Activated naive CD4-positive, alpha-beta T cell treated with anti-CD3 and anti-CD28 coated beads, Interleukin-2, amount 50 U/mL, for 72 hours (primary cell): ENCODE measurements at places on chromosomes 2 and 18.

GRCh38 chr18:48852292-48852691 lies 98.5 kb downstream of the SMAD7 start:
- DNase-seq, result no peak

GRCh38 chr2:133496501-133497269 lies 71.6 kb downstream of the NCKAP5 start:
- no peak for DNase-seq

DNA sequence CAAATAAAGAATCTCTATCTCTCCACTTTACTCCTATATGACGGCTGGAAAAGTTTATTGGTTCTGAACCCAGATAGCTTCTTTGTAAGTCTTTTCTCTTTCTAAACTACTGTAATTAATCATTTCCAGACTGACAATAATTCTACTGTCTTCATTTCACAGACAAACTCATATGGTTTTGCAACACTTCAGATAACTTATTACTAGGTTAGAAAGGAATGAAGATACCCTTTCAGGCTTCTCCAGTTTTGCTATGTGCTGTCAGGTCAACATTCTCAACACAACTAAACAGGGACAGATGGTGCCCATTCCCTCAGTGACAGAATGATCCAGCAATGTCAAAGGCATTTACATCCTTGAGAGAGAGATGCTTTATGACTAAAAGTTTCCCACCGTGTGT lies 198.5 kb upstream of the ITGA4 start:
- DNase-seq, result no peak

- DNase-seq, result no peak
Measured at GRCh38 chr18:9191658-9192256, 55.2 kb downstream of the ANKRD12 start.

DNA sequence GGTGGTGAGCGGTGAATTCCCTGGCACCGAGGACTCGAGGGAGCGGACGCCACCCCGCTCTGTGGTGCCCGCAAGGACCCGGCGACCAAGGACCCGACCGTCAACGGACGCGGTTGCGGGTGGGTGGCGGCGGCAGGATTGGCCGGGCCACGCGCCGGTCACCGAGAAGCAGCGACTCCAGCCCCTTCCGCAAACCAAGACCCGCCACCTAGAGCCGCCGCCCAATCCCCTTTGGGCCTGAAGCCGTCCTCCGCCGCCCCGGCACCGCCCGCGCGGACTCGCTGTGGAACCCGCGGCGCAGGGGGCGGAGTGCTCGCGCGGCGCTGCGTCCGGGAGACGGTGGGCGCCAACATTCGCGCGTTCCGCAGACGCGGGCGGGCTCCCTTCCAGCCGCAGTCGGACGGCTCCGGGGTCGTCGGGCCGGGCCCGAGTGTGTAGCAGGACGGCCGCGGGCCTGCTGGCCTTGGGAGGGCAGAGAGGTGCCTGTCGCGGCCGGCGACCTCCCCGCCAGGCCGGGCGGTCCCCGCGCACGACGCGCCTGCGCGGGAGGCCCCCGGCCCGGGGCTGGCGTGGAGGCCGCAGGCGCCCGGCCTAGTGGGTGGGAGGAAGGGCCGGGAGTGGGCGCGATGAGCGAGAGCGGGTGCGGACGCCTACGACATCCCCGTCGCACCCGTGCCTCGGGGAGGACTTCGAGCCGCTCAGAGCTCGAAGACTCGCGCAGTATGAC lies at the start of the genes FAM228B and PFN4:
Gene FAM228B, plus strand, starts transcription at position 275 of the 727 bp plus-strand sequence. CDS start 893 bp downstream, outside the sequence.
Gene PFN4, minus strand, starts transcription at position 140 of the 727 bp plus-strand sequence. CDS start 799 bp downstream, outside the sequence.
- peak; percentile 78 for DNase-seq

DNA sequence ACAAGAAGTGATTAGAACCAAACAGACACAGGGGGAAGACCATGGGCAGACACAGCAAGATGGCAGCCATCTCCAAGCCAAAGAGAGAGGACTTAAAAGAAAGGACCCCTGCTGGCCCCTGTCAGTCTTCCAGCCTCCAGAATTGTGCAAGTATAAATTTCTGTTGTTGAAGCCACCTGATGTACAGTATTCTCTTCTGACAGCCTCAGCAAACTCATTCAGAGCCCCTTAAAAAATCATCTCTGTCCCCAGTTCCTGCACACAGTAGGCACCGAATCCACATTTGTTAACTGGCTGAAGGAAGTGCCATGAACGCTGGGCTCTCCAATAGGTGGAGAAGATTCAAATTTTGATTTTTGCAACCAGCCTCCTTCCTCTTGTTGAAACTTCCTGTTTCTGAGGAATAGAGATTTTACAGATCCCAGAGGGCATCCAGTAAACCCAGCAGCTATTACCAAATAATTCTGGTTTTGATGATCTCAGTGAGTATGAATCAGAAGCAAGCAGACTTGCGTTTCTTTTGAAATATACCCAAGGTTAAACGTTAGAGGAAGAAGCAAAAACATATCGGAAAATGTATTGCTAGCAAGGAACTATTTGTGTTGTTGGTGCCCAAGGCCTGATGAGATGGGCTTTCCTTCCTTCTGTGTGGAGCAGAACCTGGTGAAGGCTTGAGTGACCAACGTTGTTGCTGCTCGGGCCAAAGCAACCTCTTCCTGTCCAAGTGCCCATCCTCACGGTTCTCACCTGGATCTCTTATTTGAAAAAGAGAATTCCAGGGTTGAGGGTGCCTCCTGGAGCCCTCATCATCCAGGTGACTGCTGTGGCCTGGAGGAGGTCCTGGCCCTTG lies 47.7 kb upstream of the PLB1 start:
- DNase-seq, result no peak

GRCh38 chr2:105760639-105761337 lies 16.1 kb downstream of the NCK2 start:
- DNase-seq, result no peak

DNA sequence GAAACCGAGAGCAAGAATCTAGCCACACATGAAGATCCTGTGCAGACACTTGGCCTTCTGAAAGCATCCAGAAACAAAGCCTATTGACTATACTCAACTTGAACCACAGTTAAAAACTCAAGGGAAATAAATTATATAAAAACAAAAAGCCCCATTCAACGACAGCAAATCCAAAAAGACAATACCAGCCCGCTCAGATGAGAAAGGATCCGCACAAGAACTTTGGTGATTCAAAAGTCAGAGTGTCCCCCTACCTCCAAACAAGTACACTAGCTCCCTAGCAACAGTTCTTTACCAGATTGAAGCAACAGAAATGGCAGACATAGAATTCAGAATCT lies 163.2 kb downstream of the WDPCP start:
- no peak for DNase-seq

- DNase-seq, result no peak
Measured at GRCh38 chr2:8529706-8530277, 152.1 kb upstream of the ID2 start.

DNA sequence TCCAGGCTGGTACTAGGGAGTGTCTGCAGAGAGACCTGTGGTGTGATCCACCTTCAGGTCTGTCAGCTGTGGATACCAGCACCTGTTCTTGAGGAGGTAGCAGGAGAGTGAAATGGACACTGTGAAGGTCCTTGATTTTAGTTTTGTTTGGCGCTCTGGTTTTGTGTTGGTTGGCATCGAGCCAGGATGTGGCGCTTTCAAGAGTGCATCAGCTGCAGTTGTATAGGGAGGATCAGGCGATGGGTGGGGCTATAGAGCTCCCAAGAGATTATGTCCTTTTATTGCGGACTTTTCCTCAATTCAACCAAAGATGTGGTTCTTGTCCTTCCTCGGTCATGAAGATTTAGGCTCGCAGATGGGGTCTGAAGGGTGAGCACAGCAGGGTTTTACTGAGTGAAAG lies 37.5 kb downstream of the SLC39A10 start:
- DNase-seq, result no peak

DNA sequence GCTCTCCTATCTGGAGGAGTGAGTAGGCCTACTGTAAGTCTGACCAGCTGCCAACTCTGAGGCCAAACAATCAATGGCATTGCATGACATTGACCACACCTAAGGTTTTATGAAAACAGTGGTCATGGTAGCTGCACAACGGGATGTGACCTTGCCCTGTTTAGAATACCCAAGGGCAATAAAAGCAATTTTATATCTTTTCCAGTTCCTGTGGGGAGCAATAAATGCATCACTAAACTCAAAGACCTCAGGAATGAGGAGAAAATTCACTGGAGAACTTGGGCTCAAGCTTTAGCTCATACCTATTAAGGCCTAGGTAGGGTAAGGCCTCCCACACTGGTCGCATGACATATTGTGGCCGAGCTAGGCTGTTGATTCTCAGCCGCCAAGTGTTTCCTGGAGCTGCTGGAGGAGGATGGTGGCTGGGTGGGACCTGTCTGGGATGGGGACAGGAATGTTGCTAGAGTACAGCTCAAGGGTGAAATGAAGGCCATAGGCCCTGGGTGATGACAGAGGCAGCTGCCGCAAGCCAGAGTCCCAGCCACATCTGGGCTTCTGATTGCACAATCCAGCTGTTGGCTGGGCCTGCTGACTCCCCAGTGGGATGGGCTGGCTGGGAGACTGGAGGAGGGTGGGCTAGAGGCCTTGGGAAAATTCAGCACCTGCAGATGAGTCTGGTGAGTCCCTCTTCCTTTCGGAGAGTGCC lies 313.7 kb downstream of the CYP26B1 start:
- no peak for DNase-seq
